ENCODE measurements at places on chromosomes 11 and 22. TPM values are rescaled to one million over a fixed set of nuclear protein-coding genes. Genes with fewer than 3 reads are reported as not detected.

DNA sequence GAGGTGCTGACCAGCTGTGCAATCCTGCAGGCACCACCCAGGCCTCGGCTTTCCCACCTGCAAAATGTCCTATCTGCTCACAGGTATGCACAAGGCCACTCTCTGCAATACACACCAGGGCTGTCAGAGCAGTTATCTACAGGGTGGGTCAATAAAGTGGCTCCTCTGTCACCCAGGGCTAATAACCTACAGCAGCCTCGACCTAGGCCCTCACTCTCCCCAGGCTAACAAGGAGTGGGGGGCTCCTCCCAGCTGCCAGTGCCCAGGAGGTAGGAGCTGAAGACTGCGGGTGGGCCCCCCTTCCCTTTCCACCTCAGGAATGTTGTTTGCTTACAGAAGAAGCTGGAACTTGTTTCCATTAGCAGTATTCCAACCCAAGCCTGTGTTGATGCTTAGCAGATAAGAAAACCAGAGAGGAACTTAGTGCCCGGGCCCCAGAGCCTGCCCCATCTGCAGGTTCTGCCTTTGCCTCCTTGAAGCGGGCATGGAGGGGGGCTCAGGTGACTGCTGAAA is 26.8 kb downstream of the MYH9 start:
- no peak for DNase-seq

VWCE gene
- polyA plus RNA-seq, result 0.63 TPM

MS4A1 gene
- polyA plus RNA-seq, result not detected

DNA sequence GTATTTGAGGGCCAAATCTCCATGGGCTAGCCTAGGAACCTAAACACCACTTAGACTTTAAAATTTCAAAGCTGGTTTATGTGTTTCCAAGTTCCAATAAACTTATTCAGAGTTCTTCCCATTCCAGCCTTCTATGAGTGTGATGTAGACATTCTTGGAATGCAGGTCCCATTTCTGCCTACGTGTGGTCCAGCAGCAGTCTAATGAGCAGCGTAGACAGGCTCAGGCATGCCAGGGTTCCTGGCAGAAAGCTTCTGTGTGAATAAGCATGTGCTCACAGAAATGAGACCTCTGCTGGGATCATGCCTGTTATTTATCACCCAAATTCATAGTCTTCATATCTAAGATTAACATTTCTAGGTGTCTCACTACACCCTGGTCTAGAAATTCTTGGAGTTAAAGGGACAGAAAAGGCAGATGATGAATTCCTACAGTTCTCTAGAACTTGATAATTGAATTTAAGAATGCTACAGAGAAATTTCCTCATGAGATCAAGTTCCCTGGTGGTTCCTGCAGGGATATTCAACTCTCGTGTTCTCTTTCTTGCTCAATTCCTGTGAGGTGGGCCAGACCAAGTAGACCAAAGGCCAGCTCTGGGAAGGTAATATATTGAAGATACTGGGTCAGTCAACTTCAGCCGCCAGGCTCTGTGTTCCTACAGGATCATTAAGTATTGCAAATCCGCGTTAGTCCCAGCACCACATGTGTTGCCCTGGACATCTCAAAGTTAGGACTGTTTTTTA is 17.6 kb downstream of the RNF185 start:
- no peak for DNase-seq

- DNase-seq, result no peak
Observed at GRCh38 chr11:55652560-55652959, 4.4 kb downstream of the OR4S2 start.

DNA sequence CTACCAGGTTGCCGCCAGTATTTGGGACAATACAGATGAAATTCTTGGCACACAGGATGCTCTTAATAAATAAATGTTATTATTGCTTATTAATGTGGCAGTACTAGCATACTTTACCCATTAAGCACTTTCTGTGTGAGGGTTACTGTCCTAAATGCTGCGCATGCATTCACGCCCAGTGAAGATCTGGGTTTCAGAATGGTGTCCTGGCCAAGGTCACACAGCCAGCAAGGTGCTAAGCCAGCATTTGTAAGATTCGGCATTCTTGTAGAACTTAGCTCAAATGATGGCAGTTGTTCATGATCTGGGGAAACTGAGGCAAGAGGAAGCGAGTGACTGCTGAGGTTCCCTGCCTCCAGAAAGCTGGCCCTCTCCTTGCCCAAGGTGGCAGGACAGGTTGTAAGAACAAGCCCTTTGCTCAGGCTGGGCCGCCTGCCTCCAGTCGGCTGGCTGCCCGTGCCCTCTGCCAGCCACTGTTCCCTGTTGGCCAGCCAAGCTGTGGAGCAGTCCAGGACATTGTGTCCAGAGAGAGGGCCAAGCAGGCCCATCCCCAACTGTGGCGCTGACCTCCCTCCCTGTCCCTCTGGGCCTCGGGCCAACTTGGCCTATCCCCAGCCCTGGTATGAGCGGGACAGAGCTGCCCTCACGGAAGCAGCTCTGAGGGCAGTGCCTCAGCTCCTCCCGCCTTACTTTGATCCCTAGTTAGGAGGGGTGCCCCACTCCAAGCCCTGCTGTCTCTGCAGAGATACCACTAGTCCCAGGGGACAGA is 28.8 kb downstream of the TOB2 start:
- no peak for DNase-seq

TYMP gene
- polyA plus RNA-seq, result 9.0 TPM

- no peak for DNase-seq
Observed at GRCh38 chr22:32951807-32952153, 106.4 kb downstream of the SYN3 start.

KRTAP5-7 gene
- not detected for polyA plus RNA-seq

GRCh38 chr11:9639099-9639498 is 24.8 kb upstream of the SWAP70 start:
- DNase-seq, result no peak

KRTAP5-11 gene
- polyA plus RNA-seq, result not detected

MRTFA gene
- polyA plus RNA-seq, result 41.6 TPM

- DNase-seq, result no peak
Observed at GRCh38 chr11:109604481-109605400, 182.8 kb downstream of the C11orf87 start.

SLC39A13 gene
- polyA plus RNA-seq, result 35.2 TPM

DNA sequence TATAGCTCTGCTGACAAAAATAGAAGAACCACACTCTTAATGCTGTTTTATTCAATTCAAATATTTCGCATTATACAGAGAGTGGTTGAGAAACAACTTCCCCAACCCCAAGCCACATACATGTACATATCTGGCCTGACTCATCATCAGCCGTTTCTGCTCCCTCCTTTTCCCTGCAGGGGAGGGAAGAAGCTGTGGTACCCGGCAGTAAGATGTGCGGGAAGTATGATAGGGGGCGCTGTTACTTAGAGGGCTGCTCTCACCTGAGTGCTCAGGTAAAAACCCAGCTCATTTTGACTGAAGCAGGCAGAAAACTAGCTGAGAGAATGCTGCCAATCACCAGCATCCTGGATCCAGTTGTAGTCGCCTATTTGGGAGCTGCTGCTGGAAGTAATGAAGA is 85.5 kb downstream of the NELL1 start:
- peak; percentile 9 for DNase-seq

CYTH4 gene
- 0.15 TPM for polyA plus RNA-seq

DNA sequence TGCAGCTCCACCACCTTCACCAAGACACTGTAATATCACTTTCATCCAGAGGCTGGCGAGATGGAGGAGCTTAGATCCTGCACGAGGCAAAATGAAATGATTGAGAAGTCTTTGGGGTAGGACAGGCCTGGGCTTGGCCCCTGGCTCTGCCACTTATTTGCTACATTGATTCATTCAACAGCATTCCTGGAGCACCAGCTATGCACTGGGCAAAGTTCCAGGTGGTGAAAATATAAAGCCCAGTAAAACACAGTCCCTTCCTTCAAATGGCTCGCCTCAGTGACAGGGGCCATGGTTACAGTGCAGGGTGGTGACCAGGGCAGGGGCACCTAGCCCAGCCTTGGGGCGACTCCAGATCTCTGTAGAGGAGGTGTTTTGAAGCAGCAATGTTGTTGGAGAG is 19.7 kb downstream of the ALX4 start:
- no peak for DNase-seq

DNA sequence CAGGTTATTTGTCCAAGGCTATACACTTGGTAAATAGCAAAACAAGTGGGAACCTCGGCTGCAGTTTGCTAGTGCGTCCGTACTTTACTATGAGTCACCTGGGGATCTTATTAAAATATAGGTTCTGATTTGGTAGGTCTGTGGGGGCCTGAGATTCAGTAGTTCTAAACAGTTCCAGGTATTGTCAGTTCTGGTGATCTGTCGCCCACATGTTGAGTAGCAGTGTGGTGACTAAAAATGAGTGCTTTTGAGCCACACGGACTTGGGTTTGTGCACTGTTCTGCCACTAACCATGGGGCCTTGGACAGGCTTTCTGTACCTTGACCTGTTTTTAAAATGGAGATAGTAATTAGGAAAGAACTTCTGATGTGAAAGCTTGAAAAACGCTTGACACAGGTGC is 15.7 kb downstream of the FBXO7 start:
- DNase-seq, result no peak

GRCh38 chr11:48005831-48006270 is 25.5 kb downstream of the PTPRJ start:
- DNase-seq, result no peak

TMPRSS13 gene
- polyA plus RNA-seq, result not detected

GRCh38 chr22:30561402-30562189 is 12.9 kb downstream of the GAL3ST1 start:
- DNase-seq, result no peak

GRCh38 chr11:35822815-35823495 is 120.9 kb upstream of the LDLRAD3 start:
- no peak for DNase-seq

SMARCB1 gene
- polyA plus RNA-seq, result 59.2 TPM

- no peak for DNase-seq
Observed at GRCh38 chr11:103985041-103985440, 51.4 kb upstream of the DDI1 start.

DNA sequence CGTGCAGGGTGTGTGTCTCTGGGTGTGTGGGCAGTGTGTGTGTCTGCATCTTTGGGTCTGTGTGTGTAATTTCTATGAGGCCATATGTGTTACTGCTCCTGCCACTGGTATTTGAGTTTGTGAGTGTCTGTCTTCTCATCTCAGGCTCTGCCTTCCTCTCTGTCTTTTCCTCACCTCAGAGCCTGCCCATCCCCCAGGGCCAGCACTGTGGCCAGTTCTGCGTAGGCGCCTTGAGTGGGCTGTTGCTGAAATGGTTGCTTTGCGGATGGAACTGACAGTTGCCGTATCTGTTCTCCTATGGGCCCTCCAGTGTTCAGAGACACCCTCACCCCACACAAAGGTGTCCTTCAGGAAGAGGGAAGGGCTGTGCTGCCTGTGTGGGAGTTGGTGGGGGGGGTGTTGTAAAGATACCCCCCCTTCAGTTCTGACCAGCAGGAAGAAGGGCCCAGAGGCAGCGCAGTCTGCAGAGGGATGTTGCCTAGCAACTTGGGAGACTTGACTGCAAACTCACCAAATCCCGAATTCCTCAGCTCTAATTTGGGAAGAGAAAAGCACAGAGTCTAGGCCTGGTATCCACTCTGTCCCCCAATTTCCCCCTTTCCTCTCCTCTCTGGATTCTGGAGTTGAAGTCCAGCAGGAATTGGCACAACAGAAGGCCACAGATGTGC is 2.0 kb upstream of the NRGN start:
- no peak for DNase-seq

DNA sequence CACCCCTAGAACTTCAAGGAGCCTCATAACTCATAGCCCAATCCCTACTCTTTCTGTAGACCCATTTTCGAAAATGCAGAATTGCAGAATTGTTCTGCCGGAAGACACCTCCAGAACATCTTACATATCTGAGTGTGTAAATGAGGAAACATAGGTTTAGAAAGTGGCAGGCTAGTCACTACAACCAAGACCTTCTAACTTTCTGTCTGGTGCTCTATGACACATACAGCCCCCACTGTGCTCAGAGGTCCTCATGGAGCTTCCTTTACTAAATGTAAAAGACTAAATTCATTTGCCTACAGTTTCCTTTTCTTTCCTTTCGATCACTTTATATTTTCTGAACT is 132.1 kb upstream of the DDI1 start:
- DNase-seq, result no peak

Data from A549 (cell line).